Right ventricle myocardium inferior (tissue), 1 donor: ENCODE measurements at places on chromosomes 3 and 15. TPM values are rescaled to one million over a fixed set of nuclear protein-coding genes. Genes with fewer than 3 reads are reported as not detected.

The CHRFAM7A gene
- total RNA-seq = 2.0 TPM

The IGSF11 gene
- 3.1 TPM for total RNA-seq

The PLD1 gene
- total RNA-seq = 78.0 TPM

The TMEM40 gene
- total RNA-seq = 4.2 TPM

The SEMA6D gene
- 17.7 TPM for total RNA-seq

The DAZL gene
- total RNA-seq = not detected

The C15orf62 gene
- 0.24 TPM for total RNA-seq

The NRG4 gene
- not detected for total RNA-seq

The GREM1 gene
- total RNA-seq = not detected

The MB21D2 gene
- 2.1 TPM for total RNA-seq

The IMP3 gene
- 43.3 TPM for total RNA-seq

The NR1D2 gene
- 44.5 TPM for total RNA-seq

The APOD gene
- total RNA-seq = 327 TPM

The FETUB gene
- total RNA-seq = not detected

The RBP2 gene
- not detected for total RNA-seq

The GRAMD2A gene
- total RNA-seq = not detected

The IL12A gene
- 0.46 TPM for total RNA-seq

The ACP3 gene
- 2.0 TPM for total RNA-seq

The ENTPD3 gene
- total RNA-seq = 0.11 TPM

The SPTSSB gene
- 0.57 TPM for total RNA-seq

The FSIP1 gene
- total RNA-seq = 0.73 TPM

The CISH gene
- 13.2 TPM for total RNA-seq

The TJP1 gene
- total RNA-seq = 111 TPM

The LRRIQ4 gene
- total RNA-seq = not detected

The MYZAP gene
- total RNA-seq = 869 TPM

The HES1 gene
- 11.4 TPM for total RNA-seq

The PLA2G4D gene
- not detected for total RNA-seq

The STOML1 gene
- 31.2 TPM for total RNA-seq

The CHRD gene
- total RNA-seq = 8.7 TPM

The MUC13 gene
- total RNA-seq = not detected

The STRC gene
- total RNA-seq = not detected

The SLC2A2 gene
- total RNA-seq = not detected

The FBLN2 gene
- total RNA-seq = 81.1 TPM

The MKRN2OS gene
- total RNA-seq = not detected

The VGLL3 gene
- total RNA-seq = 4.5 TPM

The SYNPR gene
- total RNA-seq = not detected

The GOLGA6A gene
- not detected for total RNA-seq

The P3H2 gene
- 1.3 TPM for total RNA-seq
